ENCODE measurements at places on chromosomes 6 and 20. TPM values are rescaled to one million over a fixed set of nuclear protein-coding genes. Genes with fewer than 3 reads are reported as not detected.

The IL17A gene
- total RNA-seq, result not detected

The RNF39 gene
- 1.5 TPM for total RNA-seq

The RHAG gene
- total RNA-seq, result not detected

The SAPCD1 gene
- not detected for total RNA-seq

The HRH3 gene
- not detected for total RNA-seq

The COL9A3 gene
- 0.14 TPM for total RNA-seq

The UBD gene
- not detected for total RNA-seq

The KHDRBS2 gene
- not detected for total RNA-seq

The BMP7 gene
- not detected for total RNA-seq

The KIZ gene
- 13.2 TPM for total RNA-seq

The SLPI gene
- 458 TPM for total RNA-seq

The RNF114 gene
- 34.5 TPM for total RNA-seq

The MCCD1 gene
- total RNA-seq, result not detected

The SLC12A5 gene
- total RNA-seq, result not detected

The TRIM31 gene
- under 0.01 TPM for total RNA-seq

The SLC2A10 gene
- total RNA-seq, result 12.1 TPM

The RAD21L1 gene
- not detected for total RNA-seq

The PDE7B gene
- total RNA-seq, result 0.14 TPM

The PROKR2 gene
- not detected for total RNA-seq

The PBOV1 gene
- not detected for total RNA-seq

The ENPP4 gene
- 1.2 TPM for total RNA-seq

The C20orf204 gene
- total RNA-seq, result 0.34 TPM

The KCNB1 gene
- total RNA-seq, result not detected

The IP6K3 gene
- total RNA-seq, result not detected

The NR2E1 gene
- 0.85 TPM for total RNA-seq

The ARFRP1 gene
- 28.7 TPM for total RNA-seq

The SNAP91 gene
- 0.07 TPM for total RNA-seq

The FANCE gene
- 49.6 TPM for total RNA-seq

The SEC23B gene
- total RNA-seq, result 170 TPM

The FABP7 gene
- total RNA-seq, result not detected

The TTLL9 gene
- not detected for total RNA-seq

The SCGN gene
- not detected for total RNA-seq

The KDM1B gene
- 30.8 TPM for total RNA-seq

The DDRGK1 gene
- total RNA-seq, result 43.7 TPM

The FAXC gene
- 1.0 TPM for total RNA-seq

The CRISP3 gene
- 0.07 TPM for total RNA-seq

The TBXT gene
- total RNA-seq, result not detected

The IER3 gene
- 273 TPM for total RNA-seq

Data from nasal cavity respiratory epithelium epithelial cell of viscerocranial mucosa (primary cell).